ENCODE measurements at places on chromosomes 16 and 17.

DNA sequence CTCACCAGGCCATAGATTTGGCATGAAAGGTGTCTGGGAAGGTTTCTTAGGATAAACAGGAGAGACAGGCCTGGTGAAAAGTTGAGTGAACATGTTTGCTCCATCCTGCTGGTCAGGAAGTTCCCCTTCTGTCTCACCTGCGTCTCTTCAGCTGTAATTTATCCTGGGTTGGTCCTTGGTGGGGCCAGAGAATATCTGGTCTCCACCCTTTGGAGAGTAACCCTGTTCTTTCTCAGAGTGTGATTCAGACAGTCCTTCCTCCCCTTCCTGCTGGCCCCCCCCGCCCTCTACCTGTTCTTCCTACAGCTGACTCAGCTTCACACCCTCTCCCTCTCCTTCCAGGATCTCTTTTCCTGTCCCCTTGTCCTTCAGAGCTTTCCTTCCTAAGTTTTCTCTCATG lies 17.1 kb downstream of the MINK1 start:
- no peak for DNase-seq

GRCh38 chr17:61465550-61466237 lies 13.5 kb downstream of the TBX4 start:
- no peak for DNase-seq

DNA sequence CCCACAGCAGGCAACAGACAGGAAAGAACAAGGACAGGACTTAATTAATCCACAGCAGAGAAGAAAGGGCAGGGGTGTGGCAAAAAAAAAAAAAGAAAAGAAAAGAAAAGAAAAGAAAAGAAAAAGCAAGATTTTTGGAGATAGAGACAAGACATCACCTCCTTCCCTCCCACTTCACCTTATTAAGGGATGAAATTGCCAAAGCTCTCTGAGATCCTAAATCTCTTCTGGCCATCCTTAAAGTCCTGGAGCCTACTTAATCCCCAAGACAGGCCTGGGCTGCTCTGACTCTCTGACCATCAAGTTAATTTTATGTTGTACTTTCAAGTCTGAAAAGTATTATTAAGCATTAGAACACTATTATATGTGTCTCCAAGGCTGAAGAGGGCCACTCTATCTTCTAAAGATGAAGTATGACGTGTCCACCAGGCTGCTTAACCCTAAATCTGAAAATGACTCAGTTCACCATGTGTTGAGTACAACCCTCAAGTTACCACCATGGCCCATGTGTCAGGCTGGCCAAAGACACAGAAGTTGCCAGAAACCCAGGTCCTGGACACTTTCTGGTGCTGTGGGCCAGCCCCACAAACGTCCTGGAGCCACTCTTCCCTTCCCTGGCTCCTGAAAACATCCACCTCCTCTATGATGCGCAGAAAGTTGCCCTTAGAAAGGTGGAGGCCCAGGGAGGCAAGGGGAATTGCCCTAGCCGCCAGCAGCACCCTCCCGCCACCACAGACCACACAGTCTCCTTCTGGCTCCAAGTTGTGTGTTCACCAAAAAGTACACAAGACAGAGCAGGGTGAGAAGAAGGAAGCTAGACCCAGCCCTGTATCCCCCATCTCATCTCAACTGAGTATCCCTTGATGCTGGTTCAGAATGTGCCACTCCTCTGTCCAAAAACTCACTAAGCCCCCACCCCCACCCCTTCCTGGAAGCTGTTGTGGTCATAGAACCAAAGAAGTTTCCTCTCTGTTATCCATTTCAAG lies 2.7 kb downstream of the SOCS1 start:
- peak; percentile 64 for DNase-seq

DNA sequence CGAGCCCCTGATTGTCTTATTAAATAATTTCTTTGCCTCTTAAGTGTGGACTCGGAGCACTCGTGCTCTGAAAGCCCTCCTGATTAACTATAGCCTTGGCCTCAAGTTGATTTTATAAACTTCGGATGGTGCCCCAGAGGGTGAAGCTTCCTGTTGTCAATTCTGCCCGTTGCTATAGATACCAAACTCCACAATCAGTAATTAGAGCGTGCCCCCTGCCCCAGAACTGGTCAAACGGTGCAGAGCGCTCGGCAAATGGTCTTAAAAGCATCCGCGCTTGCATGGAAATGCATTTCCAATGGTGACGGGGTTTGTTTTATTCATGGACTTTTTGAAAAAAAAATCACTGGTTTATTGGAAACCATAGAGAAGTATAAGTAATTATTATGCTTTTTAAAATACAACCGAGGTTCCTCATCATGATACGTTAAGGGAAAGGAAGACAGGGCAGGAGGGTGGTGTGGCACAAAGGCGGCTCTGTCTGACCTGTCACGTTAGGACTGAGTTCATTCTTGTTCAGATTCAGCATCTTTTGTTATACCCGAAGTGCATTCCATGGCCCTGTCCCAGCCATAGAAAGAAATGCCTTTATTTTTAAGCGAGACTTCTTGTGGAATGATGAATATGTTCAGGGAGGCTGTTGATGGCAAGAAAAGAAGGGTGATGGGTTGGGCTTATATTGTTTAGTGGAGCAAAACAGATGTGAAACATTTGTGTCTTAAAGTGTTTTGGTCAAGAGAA lies 476.4 kb downstream of the MAF start:
- no peak for DNase-seq

DNA sequence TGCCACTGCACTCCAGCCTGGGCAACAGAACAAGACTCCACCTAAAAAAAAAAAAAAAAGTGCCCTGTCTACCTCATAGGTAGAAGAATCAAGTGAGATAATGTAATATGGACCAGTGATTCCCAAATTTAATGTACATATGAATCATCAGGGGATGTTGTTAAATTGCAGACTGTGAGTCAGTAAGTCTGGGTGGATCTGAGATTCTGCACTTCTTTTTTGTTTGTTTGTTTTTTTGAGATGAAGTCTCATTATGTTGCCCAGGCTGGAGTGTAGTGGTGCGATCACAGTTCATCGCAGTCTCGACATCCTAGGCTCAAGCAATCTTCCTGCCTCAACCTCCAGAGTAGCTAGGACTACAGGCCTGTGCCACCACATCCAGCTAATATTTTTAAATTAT lies 31.6 kb downstream of the HOXB1 start:
- no peak for DNase-seq

GRCh38 chr17:83000738-83001137 lies 78.7 kb upstream of the METRNL start:
- DNase-seq = no peak

- DNase-seq = no peak
Measured at GRCh38 chr17:19399750-19400450, 11.1 kb upstream of the RNF112 start.

- no peak for DNase-seq
Measured at GRCh38 chr16:9534759-9535158, 443.3 kb downstream of the HAPSTR1 start.

GRCh38 chr17:40457964-40458791 lies 14.9 kb downstream of the IGFBP4 start:
- DNase-seq = no peak

DNA sequence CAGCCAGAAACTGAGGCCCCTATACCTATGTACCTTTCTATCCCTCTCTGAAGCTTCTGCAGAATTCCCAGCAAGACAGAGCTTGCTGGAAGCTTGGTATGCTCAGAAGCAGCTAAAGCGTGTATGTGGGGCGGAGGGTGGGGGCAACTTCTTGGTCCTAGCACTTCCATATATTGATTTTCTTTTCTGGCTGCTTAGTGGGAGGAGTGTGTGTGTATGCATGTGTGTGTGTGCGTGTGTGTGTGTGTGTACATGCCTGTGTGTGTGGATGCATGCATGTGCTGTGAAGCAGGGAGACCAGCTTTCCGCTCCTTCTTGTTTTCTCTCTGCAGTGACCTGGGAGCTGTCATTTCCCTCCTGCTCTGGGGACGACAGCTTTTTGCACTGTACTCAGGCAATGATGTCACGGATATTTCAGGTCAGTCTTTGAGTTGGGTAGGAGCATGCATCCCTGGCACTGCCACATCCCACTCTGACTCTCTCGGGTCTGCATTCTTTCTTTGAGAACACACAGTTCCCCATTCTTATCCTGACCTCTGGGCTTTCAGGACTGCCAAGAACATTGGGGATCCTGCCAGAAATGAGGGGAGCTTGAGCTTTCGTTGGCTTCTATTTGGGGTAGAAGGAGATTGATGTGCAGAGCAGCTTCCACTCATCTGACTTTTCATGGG lies 10.7 kb downstream of the HPR start:
- no peak for DNase-seq

DNA sequence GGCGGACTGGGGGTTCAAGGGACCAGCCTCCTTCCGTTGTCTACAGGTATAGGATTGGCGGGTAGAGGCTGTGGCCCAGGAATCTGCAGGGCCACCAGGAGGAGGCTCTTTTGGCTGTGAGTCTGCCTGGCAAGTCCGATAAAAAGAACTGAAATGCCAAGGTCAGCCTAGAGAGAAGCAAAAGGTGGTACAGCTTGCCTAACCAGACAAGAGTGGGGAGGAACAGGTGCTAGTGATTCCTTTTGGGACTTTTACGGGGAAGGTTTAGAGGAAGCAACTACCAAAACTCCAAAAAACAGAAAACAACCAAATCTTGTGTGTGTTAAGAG lies 5.6 kb upstream of the EVPL start:
- DNase-seq = no peak

DNA sequence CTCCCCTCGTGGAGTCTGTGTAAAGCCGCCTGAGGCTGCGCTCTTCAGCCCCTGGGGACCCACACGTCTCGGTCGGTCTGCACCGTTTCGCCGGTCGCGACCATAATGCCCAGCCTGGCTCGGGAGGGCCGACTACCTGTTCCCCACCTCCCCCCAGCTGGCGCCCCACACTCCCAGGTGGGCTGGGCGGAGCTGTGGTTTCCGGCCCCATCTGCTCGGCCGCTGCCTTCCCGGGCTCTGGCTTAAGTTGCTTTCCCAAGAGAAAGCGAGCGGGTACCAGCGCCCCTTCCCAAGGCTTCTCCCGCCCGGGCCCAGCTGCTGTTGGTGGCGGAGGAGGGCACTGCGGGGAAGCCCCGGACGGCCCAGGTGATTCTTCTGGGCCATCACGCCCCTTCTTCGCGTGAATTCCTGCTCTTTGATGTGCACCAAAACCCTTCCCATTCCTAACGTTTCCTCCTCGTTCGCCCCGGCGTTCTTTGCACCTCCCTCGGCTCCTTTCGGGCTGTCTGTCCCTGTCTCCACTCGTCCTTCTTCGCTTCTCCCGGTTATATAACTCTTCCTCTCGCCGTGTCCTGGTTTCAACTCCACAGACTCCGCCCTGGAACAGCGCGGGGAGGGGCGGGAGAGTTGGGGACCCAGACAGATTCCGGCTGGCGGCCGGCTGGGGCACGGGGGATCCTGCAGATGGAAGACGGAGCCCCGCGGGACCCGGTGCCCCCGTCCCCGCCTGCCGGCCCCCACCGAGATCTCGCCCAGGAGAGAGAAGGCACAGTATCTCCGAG lies 2.0 kb downstream of the KDM6B start:
- DNase-seq = no peak

DNA sequence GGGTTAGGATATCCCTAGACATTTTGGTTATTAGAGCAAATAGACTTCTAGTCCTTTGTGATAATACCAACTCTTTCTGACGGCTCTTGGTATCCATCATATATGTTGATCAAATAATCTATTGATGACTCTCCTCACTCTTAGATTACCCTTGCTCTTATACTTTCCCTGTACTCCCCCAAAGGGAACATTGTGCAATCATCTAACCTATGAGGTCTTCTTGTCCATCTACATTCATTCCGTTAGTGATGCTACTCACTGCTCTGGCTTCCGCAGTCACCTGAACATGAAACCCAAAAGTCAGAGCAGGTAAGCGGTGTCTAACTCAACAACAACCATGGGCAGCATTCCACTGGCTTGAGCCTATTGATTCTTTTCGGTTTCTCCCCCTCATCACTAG lies 223.7 kb upstream of the SALL1 start:
- no peak for DNase-seq

DNA sequence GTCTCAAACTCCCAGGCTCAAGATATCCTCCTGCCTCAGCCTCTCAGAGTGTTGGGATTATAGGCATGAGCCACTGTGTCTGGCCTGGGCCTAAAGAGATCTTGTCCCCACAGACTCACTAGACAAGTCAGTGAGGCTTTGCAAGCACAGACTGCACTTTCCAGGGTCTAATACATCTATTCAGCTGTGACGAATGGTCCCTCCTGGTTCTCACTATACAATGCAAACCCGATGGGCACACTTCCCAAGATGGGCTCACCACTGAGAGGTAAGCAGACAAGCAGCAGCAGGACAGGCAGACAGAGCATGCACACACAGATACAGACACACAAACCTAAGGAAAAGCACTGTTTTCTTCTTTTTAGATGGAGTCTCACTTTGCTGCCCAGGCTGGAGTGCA lies 8.8 kb downstream of the MBTPS1 start:
- DNase-seq = no peak

DNA sequence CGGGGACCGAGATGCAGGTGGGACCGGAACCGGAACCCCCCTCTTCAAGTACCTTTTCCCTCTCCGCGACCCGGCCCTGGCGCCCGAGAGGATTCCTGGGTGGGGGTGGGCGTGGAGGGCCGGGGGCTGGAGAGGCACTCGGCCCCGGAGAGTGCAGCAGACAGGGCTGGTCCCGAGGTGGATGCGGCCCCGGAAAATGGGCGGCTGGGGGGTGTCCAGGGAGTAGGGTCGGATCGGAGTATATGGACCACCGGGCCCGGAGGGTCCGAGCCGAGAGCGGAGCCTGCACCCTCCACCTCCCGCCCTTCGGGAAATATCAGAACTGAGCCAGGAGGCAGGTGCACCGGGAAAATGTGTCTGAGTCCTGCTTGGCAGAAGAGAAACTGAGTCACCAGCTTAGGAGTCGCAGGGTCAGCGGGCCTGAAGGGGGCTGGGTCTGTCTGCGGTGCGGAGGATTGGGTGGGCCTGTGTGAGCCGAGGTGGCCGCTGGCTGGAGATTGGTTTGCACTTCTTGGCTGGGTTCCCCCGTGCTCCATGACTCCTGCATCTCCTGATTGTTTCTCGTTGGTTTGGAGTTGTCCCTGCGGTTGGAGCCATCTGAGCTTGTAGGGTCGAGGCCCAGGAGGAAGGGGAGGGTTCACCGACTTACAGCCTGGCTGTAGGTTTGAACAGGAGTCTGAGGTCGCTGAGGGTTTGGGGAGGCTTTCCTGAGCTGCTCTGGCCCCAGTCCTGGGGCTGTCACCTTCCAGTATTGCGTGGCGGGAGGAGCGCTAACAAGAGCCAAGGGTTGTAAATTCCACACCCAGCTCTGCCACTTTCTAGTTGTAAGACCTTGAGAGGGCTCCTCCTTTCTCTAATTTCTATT lies 518 bp downstream of the SH2B1 start:
- DNase-seq = no peak

DNA sequence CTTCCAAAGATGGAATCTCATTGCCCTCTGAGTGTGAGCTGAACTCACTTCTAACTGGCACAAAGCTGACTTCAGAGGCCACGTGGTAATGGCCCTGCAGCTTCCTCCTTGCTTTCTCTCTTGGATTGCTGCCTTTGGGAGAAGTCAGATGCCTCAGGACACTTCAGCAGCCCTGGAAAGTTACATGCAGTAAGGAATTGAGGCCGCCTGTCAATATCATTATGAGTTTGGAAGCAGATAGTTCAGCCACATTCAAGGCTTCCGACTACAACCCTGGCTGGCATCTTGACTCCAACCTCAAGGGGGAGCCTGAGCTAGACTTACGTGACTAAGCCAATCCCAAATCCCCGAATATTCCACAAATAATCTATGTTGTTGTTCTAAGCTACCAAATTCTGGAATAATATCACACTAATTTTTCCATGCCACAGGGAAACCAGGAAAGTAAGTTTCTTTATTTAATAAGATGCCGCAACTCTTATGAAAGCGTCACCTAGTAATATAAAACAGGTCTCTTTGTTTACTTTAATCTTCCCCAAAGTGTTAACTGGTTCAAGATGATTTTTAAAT lies 13.6 kb downstream of the CEP20 start:
- peak; percentile 30 for DNase-seq

GRCh38 chr17:10702574-10702973 lies 5.2 kb downstream of the ADPRM start:
- DNase-seq = peak; percentile 27

All from GM12865 (cell line).